ENCODE measurements at places on chromosomes 13 and 19.

DNA sequence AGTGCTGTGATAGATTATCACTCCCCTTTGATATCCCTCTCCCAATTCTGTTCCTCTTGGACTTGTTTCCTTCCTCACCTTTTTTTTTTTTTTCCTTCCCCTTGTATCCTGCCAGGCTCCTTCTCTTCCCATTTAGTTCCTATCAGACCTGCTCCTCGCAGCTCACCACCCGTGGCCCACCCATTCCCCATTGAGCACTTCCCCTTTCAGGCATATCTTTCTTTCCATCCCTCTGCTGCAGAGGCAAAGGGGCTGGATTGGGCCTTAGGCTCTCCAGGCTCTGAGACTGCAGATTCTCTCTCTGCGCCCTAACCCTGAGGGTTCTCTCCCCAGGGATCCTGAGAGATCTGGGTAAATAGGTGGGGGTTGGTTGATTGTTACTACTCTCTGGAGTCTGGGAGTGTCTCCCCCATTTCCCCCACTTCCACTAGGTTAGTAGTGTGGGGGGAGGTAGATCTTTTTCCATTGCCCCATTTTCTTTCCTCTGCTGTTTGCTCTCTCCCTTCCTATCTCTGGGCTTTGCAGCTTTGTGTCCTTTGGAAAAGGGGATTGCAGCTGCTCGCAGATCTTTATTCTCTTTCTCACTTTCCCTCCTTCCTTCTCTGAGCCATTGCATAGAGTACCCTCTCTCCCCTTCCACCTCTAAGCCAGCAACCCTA lies 2.3 kb downstream of the ARHGAP35 start:
- DNase-seq, result no peak

DNA sequence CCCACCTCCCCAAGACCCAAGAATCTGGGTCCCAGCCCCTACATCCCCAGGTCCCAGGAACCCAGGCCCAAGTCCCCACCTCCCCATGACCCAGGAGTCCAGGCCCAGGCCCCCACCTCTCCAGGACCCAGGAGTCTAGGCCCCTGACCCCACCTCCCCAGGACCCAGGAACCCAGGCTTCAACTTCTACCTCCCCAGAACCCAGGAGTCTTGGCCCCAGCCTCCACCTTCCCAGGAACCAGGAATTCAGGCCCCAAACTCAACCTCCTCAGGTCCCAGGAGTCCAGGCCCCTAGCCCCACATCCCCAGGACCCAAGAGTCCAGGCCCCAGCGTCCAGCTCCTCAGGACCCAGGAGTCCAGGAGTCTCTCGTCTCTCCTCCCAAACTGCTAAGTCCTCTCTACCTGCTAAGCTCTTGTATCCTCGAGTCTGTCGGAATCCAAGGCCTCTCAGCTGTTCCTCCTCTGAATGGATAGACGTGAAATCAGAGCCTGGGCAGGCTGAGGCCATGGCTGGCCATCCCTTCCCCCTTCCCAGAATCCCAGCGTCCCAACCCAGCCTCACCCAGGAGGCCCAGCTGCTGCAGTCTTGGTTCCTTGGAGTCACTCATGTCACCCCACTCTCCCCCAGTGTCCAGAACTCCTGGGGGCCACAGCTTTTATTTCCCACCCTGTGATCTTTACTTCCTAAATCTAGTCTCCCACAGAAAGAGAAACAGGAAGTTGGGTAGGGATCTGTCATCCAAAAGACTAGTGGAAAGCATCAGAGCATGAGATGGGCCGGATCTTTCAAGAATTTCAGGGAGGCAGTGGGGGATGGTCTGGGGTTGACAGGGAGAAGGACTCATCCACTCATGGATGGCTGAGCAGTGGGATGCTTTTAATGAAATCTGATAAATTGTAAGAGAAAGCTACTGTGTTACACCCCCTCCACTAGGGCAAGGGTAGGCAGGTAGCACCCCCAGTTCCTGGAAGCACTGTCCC lies at the start of gene CD209:
Gene CD209 (minus strand): TSS at position 632 of the 982 bp plus-strand sequence. CDS start 23 bp downstream, at position 609.
- DNase-seq, result no peak

DNA sequence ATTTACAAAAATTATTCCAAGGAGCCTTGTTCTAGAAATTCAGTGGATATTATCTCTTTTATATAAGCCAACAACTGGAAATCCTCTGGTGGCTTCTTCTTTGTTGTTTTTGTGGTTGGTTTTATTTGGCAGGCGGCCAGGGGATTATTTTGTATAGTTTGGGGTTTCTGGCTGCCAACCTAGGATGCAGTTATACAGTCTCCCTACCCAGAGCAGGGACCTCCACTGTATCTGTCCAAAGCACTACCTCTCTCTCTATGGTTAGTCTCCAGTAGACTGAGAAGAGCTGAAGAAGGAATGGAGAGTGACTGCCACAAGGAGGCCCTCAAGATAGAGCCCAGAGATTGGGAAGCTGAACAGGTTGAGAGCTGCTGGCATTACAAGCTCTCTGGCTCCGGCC lies 80.2 kb downstream of the ZAR1L start:
- no peak for DNase-seq

- DNase-seq, result peak; percentile 66
These were observed 15.3 kb downstream of the CDX2 start for GRCh38 chr13:27953676-27954405.

DNA sequence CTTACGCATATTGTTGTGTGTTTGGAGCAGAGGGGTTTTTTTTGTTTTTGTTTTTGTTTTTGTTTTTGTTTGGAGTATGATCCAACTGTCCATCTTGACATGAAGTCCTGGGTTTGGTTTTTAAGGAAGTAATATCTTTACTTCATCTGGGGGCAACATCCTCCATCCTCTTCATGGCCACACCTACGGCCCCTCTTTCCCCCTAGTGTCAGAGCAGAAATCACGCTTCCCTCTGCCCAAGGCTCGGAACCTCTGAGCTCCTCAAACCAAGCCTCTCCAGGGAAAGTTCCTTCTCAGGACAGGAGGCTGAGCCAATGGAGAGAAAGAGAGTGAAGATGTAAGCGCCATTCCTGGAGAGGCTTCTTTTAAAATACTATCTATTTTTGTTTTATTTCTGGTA lies 58.6 kb upstream of the PDX1 start:
- no peak for DNase-seq

All from COR-L47 (cell line).